Epithelial cell of proximal tubule (primary cell): ENCODE measurements at places on chromosomes 5 and 9.
A peak's percentile ranks its signal among the peaks of the same experiment; 100 is the strongest.

GRCh38 chr9:135888126-135888765 is 19.1 kb downstream of the CAMSAP1 start:
- DNase-seq = no peak

- DNase-seq = no peak
Observed at GRCh38 chr9:133200631-133201030, 8.4 kb downstream of the OBP2B start.

DNA sequence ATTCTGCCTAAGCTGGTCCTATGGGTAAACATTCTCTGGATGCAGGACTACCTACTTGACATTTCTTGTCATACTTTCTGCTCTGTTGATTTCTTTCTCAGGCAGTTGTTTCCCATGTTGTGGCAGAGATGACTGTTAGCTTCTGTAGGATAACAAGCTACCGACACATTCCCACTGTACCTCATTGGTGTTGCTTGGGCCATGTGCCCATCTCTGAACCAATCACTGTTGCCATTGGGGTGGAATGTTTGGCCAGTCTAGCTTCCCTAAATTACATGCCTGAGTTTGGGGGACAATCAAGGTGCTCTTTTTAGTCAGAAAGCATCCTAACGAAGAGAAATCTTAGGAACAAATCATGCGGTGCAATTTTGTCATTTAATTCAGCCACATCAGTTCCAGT is 212.0 kb downstream of the KDM4C start:
- no peak for DNase-seq

DNA sequence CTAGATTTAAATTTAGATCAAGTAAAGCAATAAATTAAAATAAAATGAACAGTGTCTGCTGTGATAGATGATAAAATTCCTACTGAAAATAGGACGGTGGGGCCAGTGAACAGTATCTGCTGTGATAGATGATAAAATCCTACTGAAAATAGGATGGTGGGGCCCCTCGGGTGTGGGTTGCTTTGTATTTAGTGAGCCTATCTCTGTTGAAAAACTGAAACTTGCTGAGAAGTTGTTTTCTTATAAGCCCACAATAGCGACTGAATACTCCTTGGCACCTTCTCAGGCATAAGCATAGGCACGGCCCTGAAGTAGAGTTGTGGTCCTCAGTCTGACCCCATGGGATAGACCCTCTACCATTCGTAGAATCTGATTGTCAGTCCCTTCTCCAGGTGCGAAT is 5.7 kb downstream of the SDHA start:
- DNase-seq = no peak

- peak; percentile 60 for DNase-seq
Observed at GRCh38 chr5:111948092-111948841, 191.3 kb upstream of the NREP start.

GRCh38 chr9:118364266-118365106 is 660.3 kb downstream of the TLR4 start:
- no peak for DNase-seq

DNA sequence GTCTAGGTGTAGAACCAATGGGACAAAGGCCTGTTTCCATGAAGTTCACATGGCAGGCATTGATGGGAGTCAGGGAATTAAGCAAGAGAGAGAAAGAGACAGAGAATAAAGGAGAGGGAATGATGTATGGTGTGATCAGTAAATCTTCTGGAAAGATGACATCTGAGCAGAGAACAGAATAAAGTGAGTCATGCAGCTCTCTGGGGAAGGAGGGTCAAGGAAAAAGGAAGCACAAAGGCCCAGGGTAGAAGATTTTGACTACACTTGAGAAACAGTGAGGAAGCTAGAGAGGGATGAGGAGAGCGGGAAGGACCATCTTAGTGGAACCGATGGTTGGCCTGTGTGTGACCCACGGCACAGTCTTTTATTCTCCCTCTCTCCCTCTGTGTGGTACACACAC is 425.9 kb downstream of the SPOCK1 start:
- DNase-seq = no peak

DNA sequence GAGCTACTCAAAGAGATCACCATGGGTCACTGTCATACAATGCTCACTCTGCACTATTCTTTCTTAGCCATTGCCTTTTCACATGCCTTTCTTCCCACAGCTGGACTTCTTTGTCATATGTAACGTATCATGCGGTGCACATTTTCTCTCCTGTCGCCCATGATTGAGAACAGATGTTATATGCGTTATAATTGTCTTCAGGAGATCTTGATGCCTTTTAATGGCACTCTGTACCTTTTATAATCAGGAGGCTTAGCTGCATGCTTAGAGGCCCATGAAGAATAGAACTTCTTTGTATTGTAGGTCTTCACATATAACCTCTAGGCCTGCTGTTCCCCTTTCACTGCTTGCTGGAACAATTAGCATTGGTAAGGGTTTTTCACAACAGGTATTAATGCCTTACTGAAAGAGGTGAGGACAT is 436.1 kb downstream of the CDH10 start:
- DNase-seq = no peak

DNA sequence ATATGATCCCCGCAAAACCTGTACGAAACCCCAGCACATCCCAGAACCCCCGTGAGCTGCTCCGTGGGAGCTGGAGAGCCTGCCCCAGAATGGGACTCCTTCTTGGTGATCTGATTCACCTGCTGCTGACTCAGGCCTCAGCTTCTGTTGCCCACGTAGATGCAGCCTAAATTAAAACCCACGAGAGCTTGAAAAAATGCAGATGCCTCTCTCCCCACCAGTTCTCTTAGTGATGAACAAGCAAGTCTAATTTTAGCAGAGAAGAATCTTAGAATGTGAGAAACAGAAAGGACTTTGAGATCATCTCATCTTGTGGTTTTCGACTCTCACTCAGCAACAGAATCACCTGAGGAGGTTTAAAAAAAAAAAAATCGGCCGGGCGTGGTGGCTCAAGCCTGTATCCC is 57.6 kb downstream of the TMOD1 start:
- DNase-seq = no peak

DNA sequence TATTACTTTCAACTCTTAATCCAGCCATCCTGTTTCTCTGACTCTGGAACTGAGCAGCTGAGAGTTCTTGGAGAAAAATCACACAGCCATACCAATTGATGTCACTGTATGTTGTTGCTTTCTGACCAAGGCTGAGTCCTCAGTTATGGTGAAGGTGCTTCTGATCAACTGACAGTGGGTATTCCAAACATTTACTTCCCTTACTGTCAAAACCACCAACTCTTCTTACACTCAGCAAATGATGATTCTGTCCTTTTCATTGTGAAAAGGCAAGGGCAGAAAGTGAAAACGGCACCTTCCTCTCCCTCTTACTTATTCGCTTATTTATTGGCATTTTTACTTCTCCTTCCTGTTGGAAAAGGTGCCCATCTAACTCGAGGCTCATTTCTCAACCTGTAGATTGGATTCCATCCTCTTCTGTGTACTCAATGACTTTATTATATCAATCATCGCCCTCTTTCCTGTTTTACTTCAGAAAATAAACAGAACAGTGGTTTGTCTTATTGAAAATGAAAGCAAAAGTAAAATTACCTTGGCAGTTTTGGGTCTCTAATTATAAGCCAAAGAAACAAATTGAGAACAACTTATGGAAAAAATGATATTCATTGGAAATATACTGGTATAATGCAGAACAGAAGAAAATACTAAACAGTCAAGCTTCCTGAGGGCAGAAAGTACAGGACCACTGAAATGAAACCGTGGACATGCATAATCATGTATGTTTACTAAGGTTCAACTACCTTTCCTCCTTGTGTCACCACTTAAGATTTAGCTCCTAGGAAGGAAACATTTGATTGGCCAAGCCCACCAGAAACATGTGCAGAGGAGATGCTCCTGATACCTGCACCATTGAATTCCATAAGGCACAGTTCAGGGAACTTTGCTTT is 104.5 kb upstream of the CHD1 start:
- DNase-seq = no peak

GRCh38 chr5:164132358-164132757 is 626.9 kb downstream of the MAT2B start:
- no peak for DNase-seq

DNA sequence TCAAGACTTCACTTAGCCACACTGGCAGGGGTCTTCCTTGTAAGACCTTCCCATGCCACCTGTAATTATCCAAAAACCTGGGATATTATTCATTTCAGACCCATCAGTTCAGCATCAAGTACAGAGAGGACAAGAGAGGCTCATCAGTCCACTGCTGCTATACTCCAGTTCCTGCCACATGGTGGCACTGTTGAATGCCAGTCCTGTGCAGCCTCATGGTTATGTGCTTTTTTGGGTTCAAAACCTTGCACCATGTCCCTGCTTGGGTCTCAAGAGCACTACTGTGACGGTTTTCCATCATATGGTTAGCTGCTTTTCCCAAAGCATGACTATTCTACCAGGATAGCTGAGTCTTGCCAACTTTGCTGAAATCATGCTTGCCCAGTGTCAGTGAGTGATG is 8.5 kb downstream of the PTGS1 start:
- DNase-seq = no peak

GRCh38 chr9:124137009-124137943 is 120.5 kb upstream of the NEK6 start:
- no peak for DNase-seq

- DNase-seq = no peak
Observed at GRCh38 chr5:179227229-179227579, 118.1 kb downstream of the ADAMTS2 start.

- no peak for DNase-seq
Observed at GRCh38 chr9:1087120-1087881, 37.1 kb downstream of the DMRT2 start.

GRCh38 chr9:6894135-6894534 is 136.4 kb downstream of the KDM4C start:
- no peak for DNase-seq

GRCh38 chr9:136015656-136016571 is 54.7 kb upstream of the UBAC1 start:
- no peak for DNase-seq

- no peak for DNase-seq
Observed at GRCh38 chr5:50967563-50968355, 301.3 kb downstream of the PARP8 start.

- DNase-seq = no peak
Observed at GRCh38 chr9:130940027-130940549, 1.0 kb upstream of the FIBCD1 start.

DNA sequence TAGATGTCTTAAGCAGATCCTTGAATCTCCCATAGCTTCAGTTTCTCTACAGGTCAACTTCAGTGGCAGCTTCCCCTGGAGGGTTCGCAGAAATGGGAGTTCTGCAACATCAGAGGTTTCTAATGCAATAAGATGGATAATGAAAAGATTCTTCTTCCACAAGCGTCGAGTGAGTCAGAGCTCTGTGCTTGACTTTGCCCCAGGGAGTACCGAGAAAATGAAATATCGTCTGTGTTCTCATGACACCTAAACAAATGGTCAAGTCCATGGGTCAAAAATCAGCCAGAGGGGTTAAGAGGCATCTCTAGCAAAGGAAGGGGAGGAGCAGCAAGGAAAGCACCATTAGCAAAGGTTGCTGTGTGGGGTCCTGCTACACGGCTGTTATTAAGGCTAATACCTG is 3.2 kb upstream of the ADRA1B start:
- DNase-seq = no peak

- DNase-seq = no peak
Observed at GRCh38 chr5:160423099-160423498, 1.4 kb downstream of the PTTG1 start.

DNA sequence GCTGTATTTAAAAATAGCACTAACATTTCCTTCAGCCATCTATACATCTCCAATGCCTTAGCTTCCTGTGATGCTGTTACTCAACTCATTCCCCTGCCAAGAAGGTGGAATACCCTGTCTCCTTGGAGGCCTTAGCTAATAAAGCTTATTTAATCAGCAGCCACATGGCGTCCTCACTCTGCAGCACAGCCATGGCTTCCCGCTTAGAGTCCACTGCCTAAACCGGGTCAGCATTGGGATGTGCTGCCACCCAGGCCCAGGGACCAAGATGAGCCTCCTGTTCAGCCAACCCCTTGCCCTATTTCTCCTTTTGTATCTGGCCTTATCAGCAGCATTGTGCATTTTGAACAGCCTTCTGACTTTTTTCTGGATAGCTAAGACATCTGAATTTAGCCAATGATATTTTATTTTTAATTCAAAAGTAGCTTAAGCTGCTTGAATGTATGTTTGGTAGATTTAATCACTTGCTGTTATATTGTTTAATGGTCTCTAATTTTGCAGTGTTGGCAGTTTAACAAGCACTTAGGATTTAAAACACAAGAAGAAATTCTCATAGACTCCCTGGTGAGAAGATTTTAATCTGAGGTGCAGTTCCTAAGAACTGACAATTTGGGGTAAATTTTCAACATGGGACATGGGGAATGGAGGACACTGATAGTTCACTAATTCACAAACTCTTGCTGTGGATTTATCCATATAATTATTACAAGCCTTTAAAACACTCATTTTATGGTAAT is 113.0 kb downstream of the RPS23 start:
- DNase-seq = no peak

GRCh38 chr5:54518146-54518817 is 723 bp downstream of the SNX18 start:
- no peak for DNase-seq

- DNase-seq = no peak
Observed at GRCh38 chr5:138489683-138490061, 24.4 kb downstream of the EGR1 start.

- no peak for DNase-seq
Observed at GRCh38 chr9:70340572-70340971, 73.9 kb downstream of the KLF9 start.

- DNase-seq = no peak
Observed at GRCh38 chr9:116264361-116264760, 110.8 kb downstream of the PAPPA start.

DNA sequence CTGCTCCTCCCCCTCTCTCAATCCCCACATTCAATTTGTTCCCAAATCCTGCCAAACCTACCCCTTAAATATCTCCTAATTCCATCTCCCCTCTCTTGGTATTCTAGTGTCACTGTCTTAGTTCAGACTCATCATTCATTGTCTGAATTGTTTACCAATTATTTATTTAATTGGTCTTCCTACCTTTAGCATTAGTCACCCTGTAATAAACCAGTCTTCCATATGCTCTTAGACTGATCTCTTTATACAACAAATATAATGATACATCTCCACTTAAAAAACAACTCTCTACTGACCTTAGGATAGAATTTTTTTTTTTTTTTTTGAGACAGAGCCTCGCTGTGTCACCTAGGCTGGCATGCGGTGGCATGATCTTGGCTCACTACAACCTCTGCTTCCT is 51.4 kb downstream of the RFK start:
- no peak for DNase-seq

GRCh38 chr5:90873033-90873517 is 314.5 kb downstream of the ADGRV1 start:
- no peak for DNase-seq

DNA sequence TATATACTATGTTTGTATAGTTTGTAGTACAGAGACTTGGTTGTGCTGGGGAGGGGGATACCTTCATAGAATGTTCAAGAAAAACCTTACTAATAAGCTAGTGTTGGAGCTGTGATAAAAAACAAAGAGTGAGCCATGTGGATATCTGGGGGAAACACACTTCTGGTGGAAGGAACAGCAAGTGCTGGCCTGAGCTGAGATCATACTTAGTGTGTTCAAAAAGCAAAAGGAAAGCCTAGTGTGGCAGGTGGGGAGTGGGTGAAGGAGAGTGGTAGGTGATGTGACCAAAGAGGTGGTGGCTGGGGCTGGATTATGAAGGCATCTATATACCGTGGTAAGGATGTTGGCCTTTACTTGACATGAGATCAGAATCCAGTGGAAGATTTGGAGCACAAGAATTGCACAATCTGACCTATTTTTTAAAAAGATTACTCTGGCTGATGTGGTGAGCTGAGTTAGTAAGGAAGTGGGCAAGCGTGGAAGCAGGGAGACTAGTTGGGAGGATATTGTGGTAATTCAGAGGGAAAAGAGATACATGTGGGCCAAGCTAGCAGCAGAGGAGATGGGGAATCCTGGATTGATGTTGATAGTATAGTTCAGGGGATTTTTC is 26.6 kb downstream of the PALM2AKAP2 start:
- no peak for DNase-seq
